Fibroblast of lung (primary cell): ENCODE measurements at places on chromosomes 7 and 10.

DNA sequence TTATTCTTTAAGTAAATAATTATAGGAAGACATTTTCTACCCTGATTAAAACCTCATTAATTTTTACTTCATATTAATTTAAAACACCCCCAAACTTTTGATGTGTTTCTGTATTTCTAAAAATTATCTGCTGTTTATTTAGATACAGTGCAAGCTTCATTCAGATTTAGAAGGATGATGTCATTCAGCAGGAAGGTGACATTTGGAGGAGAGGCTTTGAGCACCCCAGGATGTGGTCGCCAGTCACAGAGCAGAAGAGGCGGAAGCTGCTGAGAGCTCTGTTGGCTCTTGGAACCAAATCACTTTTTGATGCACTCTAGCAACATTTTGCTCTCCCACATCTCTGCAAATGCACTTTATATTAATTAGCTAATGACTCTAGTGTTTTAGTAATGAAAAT, 233.9 kb upstream of the CACNA2D1 start:
- peak; percentile 58 for DNase-seq

DNA sequence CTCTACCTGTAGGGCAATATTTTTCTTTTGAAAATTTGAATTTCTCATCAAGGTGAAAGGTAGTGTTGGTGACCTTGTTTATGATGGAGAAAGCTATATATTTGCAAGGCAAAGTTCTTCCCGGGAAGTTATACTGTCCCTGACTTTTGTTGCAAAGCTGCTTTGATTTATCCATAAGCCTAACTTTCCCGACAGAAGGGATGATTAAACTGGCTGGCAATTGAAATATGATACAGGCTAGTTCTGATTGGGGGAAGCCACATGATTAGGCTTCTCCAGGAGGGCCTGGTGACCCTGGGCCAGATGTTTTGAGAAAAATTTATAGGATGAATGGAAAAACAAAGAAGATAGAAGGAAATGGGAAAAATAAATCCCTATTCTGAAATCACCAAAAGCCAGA, 215.5 kb downstream of the ACTR3B start:
- DNase-seq: no peak

GRCh38 chr7:116736927-116737715, 65.1 kb downstream of the MET start:
- peak; percentile 71 for DNase-seq

DNA sequence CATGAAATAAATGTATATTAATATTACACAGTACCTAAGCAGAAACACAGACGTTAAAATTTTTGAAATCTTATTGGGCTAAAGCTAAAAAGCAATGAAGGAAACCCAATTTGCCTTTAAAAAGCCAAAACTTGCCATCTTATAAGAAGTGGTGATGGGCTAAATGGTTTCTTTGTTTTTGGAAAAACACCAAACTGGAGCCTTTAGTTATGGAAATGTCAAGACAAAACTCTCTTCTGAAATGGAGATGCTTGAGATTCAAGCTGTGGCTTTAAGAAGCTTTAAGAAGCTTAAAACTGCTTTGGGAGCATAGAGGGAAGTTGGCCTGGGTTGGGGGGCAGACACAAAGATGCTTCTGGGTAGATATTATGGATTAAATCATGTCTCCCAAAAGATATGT, 277.0 kb downstream of the GFRA1 start:
- no peak for DNase-seq

GRCh38 chr7:152709287-152710152, 33.6 kb upstream of the XRCC2 start:
- DNase-seq: peak; percentile 17

GRCh38 chr10:72954230-72954595, 393 bp downstream of the PLA2G12B start:
- DNase-seq: no peak

DNA sequence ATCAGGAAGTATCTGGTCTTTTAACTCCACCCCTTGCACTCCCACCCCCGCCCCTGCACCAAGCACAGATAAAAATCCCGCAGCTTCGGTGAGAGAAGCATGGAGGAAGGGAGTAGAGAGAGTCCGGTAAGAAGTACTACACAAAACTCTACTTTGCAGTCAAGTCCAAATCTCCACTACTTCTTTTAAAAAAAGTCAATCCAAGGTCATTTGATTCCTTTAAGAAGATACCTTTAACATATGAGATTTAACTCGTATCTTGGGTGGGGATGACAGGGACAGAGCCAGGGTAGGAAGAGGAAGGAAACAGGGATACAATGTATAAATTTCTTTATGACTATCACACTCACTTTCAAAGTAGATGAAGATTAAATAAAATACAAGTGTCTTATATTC, 132.1 kb downstream of the NRBF2 start:
- DNase-seq: peak; percentile 63

DNA sequence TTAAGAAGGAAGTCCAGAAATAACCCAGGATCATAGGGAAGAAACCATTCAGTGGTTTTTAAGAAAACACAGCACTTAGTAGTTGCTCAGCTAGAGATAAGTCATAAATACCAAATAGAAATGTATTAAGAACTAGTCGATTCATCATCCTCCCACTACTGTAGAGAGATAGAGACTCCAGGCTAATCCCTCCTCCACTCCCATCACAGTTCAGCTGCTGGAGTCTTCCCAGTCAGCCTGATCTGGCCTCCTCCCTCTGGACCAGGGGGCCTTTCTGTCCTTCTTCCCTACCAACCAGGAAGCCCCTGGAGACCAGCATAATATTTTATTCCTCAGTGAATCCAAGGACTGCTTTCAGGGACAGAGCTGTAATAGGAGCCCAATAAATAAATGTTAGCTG, 294.1 kb upstream of the YAE1 start:
- DNase-seq: no peak

- DNase-seq: no peak
Measured at GRCh38 chr10:24894728-24895127, 57.7 kb downstream of the PRTFDC1 start.

- no peak for DNase-seq
Measured at GRCh38 chr10:21888959-21889358, 114.6 kb downstream of the DNAJC1 start.

GRCh38 chr7:151838861-151839381, 38.0 kb downstream of the PRKAG2 start:
- no peak for DNase-seq

- DNase-seq: no peak
Measured at GRCh38 chr7:100562195-100563099, 11.3 kb downstream of the SAP25 start.

DNA sequence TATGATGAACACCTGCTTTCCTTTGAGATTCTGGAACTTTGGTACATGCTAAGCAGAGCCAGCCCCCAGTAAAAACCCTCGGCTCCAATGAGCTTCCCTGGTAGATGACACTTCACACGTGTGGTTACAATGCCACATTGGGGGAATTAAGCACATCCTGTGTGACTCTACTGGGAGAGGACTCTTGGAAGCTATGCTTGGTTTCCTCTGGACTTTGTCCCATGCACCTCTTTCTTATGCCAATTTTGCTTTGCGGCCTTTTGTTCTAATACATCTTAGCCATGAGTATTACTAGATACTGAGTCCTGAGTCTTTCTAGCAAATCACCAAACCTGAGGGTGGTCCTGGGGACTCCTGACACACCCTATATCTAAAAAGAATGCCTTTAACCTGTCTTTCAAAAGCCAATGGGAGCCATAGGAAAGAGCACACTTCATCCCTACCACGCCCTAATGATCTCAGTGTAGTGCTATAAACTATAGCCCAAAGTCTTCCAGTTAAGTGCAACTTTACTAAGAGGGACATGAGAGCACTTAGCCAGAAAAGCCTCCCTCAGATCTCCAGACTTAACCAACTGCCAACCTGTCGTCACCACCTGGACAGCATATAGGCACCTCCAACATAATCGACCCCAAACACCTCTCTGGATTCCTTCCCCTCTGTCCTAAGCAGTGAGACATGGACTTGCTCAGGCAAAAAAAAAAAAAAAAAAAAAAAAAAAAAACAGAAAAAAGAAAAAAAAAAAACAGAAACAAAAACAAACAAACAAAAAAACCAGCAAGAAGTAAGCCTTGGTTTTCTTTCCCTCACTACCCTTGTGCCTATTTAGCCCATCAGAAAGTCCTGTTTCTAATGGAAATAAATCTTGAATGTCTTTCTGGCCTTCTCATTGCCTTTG, 37.4 kb downstream of the CCDC6 start:
- no peak for DNase-seq

DNA sequence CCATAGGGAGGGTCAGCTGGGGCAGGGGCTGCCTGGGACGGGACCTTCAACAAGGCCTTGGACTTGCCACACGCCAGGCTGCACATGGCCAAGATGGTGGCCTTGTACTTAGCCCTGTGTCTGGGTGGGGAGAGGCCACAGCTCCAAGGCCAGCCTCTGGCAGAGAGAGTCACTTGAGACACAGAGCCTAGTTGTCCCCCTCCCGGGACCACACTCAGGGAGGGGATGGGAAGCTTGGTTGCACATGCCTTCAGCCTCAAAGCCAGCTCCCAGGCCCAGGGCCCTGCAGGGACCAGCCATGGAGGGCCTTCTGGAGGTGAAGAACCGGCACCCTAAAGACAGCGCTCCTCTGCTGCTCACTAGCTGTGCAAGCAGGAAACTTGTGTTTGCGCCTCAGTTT, 16.7 kb downstream of the MMRN2 start:
- no peak for DNase-seq

GRCh38 chr10:124701435-124701834, 42.7 kb downstream of the FAM53B start:
- peak; percentile 73 for DNase-seq

DNA sequence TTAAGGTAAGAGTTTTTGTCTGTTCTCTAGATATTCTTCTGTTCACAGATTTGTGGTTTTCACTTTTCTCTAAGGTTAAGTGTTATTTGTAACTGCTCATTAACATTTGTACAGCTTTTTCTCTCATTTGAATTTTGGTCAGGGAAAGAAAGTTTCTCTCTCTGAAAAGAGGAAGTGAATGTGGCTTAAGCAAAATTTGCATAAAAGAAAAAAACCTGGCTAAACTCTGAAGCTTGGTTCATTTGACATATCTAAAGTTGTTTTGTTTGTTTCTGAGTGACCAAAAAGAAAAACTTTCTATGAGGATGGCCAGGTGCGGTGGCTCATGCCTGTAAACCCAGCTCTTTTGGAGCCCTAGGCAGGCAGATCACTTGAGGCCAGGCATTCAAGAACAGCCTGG, 22.0 kb upstream of the SLC26A4 start:
- DNase-seq: no peak

DNA sequence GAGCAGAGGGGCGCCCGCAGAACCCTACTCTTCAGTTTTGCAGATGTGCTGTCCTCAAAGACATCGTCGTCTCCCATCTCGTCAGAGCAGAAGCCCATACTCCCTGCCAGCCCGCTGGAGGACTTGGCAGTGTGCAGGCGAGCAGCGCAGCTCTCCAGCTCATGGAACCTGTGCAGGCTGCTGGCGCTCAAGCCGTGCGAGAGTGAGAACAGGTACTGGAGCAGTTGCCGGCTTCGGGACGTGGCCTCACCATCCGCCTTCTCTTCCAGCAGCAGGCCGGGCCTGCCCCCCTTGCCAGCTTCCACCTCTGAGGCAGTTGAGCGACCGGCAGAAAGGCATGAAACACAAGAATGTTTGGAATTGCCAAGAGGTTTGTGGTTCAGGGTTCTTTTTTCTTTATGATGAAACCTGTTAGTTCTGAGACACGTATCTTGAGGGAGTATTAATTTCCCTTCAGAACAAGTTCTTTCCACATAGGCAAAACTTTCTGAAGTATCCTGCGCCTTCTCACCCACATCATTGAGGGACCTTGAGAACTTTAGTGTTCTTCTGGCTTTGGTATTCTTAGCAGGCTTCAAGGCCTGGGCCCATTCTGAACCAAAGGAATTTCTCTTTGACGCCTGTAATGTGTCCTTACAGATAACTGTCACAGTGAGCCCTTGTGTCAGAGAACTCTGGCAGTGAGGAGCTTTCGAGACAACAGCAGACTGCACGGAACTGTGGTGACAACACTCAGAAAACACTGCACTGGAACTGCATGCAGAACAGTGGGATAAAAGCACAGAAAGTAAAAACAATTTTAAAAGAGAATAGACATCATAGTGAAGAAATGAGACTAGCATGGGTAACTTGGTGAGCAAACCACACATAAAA, 89.5 kb downstream of the ALOX5 start:
- peak; percentile 45 for DNase-seq

DNA sequence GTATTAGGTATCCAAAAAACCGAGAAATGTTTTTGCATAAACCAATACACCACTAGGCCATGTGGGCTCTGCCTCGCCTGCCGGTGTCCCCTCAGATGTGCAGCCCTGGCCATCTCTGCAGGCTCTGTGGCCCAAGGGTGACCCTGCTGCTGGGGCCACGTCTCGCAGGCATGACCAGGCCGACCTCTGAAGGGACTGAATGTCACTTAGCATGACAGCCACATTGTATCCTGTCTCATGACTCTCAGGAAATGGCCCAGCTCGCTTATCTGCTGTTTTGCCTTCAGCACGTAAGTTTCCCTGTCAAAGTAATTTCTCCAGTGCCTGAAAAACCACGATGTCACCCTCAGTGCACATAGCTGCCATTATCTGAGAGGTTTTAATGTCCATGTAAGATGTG, 49.5 kb upstream of the ZNF32 start:
- DNase-seq: no peak

DNA sequence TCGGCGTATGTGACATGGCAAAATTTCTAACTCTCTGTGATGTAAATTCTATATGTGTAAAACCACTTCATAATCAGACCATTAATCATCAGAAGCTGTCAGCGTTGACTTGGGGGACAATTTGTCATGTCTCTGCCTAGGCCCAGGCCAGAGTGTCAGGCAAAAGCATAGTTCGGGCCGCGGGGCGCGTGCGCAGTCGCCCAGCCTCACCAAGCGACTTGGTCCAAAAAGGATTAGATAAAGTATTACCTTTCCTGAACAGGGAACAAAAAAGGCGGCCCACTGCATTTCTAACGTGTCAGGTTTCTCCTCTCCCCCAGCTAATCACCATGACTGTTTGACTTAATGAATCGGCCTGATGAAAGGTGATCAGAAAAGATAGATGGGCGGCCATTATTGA, 114.2 kb downstream of the EBF3 start:
- no peak for DNase-seq

- no peak for DNase-seq
Measured at GRCh38 chr7:108770981-108771745, 201.5 kb downstream of the DNAJB9 start.

- peak; percentile 25 for DNase-seq
Measured at GRCh38 chr7:29207162-29207801, 12.7 kb downstream of the CHN2 start.

DNA sequence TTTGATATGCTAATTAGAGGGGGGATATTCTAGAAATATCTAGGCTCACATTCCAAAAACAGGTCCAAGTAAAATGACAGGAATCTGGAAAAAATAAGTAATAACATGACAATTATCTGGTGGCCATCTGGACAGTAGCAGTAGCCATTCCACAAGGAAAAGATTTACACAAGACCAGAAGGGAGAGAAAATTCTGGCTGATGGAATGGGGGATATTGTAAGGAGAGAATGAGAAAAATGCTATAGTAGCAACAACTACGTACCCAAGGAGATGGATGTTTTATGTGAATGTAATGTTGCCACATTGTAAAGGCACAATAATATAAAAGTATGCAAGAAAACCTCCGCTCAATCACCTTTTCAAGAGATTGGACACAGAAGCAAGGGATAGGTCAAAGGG, 5.4 kb downstream of the MYOF start:
- DNase-seq: no peak

- no peak for DNase-seq
Measured at GRCh38 chr10:87915406-87915805, 52.0 kb downstream of the PTEN start.
